ENCODE measurements at places on chromosomes 2 and 18.
A peak's percentile ranks its signal among the peaks of the same experiment; 100 is the strongest.

DNA sequence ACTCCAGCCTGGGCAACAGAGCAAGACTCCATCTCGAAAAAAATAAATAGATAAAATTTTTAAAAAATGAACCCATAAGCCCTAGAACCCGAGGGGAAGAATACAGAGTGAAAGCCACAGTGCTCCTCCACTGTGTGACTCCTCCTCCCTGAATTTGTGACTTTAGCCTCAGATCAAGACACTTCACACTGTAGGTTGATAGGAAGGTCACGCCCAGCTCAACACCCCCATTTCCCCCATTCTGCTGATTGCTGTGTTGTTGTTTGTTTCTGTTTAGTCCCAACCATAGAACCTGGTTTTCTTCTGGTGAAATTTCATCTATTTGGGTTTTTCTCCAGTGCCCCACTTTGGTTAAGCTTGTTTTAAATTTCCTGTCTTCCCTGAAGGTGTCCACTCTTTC is 102.2 kb downstream of the VIT start:
- DNase-seq, result no peak

DNA sequence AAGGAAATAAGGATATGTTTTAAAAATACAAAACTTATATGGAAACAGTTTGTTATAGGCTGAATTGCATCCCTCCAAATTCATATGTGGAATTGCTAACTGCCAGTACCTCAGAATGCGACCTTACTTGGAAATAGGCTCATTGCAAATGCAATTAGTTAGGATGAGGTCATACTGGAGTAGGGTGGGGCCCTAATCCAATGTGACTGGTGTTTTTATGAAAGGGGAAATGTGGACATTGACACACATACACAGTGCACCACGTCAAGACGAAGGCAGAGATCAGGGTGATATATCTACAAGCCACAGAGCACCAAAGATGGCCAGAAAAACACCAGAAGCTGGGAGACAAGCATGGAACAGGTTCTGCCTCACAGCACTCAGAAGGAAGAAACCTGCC is 494.2 kb downstream of the TSN start:
- no peak for DNase-seq

DNA sequence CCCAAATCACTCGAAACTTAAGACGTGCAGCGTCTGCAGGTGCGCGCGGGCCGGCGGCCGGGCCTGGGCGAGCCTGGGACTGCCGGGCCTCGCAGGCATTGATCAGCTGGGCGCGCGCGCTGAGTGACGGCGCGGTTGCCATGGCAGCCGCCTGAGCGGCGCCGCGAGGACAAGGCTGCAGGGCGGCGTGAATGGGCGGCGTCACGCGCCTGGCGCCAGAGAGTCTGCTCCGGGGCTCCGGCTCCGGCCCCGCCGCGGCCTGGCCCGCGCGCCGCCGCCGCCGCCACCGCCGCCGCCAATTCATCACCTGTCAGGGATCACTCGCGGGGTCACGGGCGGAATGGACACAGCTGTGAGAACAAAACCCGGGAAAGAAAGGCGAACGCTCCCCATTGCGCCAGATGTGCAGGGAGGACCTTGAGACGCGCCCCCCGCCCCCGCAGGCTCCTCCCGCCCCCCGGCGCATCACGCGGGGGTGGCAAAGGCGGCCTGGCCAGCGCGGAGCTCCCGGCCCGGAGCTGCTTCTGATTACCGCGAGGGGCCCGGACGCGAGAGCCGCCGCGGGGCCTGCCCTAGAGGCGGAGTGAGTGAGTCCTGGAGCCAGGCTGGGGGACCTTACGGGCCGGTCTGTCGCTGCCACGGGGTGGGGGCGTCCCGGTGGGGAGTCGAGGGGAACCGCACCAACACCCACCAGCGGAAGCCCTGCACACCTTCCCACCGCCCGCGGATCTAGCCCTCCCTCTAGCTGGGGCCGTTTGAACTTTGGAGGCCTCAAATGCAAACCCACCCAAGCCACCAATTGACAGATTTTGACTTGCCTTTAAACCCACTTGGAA is 2.9 kb upstream of the ID2 start:
- peak; percentile 96 for DNase-seq

- DNase-seq, result no peak
Measured at GRCh38 chr2:143524119-143524553, 394.9 kb downstream of the ARHGAP15 start.

GRCh38 chr2:29307519-29307918 is 192.3 kb downstream of the CLIP4 start:
- DNase-seq, result no peak

DNA sequence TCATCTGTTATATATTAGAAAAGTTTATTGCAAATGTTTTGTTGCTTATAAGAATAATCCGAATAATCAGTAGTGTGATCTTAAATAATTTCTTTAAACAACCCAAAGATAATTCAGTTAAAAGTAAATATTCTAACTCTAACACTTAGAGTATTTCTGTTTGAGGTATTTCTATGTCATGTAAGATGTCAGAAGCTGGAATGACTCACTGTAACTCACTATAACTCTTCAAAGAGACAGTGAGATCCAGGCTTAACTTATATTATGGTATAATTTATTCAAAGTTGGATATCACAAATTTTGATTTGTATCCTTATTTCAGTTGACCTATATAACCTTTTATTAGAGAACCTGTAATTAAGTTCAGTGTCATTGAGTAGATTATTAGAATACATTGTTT is 6.9 kb downstream of the MBD5 start:
- DNase-seq, result no peak

- no peak for DNase-seq
Measured at GRCh38 chr18:48752928-48753327, 197.8 kb downstream of the SMAD7 start.

DNA sequence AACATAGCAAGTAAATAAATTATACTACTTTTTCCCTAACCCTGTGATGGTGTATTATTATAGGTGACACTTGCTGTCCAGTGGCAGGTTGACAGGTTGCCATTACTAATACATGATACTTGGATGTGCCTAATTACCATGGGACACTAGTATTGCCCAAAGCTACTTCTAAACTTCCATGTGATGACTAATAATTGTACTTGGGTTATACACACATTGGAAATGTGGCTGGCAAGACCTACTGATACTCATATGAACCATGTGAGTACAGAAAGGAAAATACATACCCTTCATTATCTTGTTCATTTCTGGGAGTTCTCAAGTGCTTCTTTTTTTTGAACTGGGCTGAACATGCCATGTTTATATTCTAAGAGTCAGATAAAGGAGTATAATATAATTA is 156.4 kb downstream of the IKZF2 start:
- DNase-seq, result no peak

GRCh38 chr2:232439758-232440135 is 16.2 kb upstream of the ALPI start:
- DNase-seq, result no peak

- no peak for DNase-seq
Measured at GRCh38 chr2:119674711-119675500, 4.1 kb upstream of the TMEM177 start.

- no peak for DNase-seq
Measured at GRCh38 chr2:149826471-149827125, 239.0 kb upstream of the MMADHC start.

DNA sequence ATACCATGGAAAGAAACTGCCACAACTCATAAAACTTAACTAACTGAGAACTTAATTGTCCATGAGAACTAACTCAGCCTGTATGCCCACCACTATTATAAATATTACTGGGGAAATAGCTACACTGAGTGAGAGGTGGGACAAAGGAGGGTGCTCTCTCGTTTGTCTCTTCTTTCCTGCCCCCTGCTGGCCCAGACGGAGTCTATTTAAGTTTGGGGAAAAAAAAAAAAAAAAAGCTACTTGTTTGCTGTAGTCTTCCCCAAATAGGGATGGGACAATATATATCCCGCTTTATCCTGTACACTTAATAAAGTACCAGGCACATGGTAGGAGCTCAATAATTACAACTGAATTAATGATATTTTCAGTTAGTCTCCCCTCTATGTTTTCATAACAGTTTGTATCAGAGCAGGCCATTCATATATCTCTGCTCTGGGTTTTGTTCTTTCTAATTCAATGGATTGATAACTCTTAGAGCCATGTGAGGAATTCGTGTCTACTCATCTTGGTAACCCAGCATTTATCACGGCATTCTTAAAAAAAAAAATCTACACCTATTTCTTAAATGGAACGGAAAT is 647.6 kb upstream of the PKDCC start:
- no peak for DNase-seq

DNA sequence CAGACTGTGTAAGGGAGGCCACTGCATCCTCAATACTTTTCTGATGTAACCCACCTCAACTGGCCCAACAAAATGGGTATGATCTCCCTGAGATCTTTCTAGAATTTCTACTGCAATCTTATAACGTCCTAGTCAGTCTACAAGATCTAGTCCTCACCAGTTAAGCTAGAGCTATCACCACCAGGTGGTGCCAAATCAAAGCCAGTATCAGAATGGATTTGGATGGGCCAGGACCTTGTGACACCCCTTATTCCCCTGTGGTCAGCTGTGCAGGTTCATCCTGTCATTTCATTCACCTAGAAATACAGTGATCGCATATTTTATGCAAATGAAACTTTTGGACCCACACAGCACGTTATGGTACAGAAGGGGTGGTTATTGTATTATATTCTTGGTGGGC is 90.3 kb downstream of the OLA1 start:
- DNase-seq, result peak; percentile 5

DNA sequence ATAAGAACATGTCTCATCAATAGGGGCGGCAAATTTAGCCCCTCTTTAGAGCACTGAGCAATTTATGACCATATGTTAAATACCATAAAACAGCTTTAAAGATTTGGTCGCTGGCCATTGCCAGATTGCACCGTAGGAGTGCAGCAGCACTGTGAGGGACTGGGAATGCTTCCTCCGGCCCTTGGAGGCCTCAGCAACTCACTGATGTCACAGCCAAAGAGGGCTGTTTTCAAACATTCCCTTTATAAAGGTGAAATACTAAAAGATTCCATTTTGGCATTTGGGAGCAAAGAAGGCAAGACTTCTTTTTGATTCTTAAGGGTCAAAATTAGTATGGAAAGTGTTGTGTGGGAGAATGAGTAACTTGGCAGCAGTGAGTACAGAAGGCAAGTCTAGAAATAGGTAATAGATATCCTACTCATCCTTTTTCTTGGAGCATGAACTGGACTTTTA is 63.7 kb downstream of the BABAM2 start:
- peak; percentile 32 for DNase-seq

GRCh38 chr18:25661831-25662230 is 309.9 kb upstream of the ZNF521 start:
- no peak for DNase-seq

- no peak for DNase-seq
Measured at GRCh38 chr2:11018651-11019185, 107.0 kb downstream of the KCNF1 start.

GRCh38 chr2:156573710-156574109 is 137.5 kb downstream of the GPD2 start:
- DNase-seq, result no peak

GRCh38 chr18:41263956-41264355 is 691.1 kb upstream of the PIK3C3 start:
- no peak for DNase-seq

- DNase-seq, result no peak
Measured at GRCh38 chr2:193985272-193985671, 1671.8 kb upstream of the SLC39A10 start.

- no peak for DNase-seq
Measured at GRCh38 chr18:75378376-75379315, 48.9 kb downstream of the SMIM21 start.

GRCh38 chr2:18149660-18150246 is 271.3 kb downstream of the KCNS3 start:
- DNase-seq, result no peak

- no peak for DNase-seq
Measured at GRCh38 chr2:96773922-96774321, 13.2 kb downstream of the CNNM4 start.

- no peak for DNase-seq
Measured at GRCh38 chr18:32360682-32361345, 109.9 kb downstream of the GAREM1 start.

Measured in hindlimb muscle (tissue), 1 donor.